Esophagus squamous epithelium (tissue), 5 donors: ENCODE measurements at places on chromosomes 12 and 14.

DNA sequence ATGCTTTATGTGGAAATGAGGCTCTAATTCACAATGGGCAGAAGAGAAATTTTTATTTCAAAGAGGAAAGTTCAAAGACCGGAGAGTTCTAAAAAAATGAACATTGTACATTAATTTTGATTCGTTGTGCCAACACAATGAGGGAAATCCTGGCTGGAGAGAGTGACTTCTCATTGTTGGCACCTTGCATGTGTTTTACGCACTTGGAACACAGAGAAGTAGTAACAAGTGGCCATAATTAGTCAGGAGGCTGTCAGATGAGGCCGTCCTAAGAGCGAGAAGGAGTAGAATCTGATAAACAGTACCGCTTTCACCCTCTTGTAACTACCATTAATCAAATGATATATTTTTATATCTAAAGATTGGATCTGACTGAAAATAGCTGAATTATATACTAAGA, 6.9 kb downstream of the LMO3 start:
- DNase-seq, result no peak

DNA sequence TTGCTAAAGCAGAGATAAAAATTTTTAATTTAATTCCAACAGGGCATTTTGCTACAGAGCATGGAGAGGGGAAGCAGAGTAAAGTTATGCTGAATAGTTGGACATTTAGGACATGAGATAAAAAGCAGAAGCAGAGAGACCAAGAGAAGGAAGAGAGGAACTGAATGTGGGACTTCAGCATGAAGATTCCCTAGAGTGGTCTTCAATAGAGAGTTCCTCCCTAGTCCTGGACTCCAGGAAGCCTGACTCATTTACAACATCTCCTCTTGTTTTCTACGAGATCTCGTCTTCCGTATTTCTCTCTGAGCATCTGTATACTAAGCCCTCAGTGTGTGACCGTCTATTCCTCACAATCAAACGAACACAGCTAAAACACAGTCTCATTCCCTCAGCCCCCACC, 35.2 kb upstream of the IFT81 start:
- DNase-seq, result no peak

DNA sequence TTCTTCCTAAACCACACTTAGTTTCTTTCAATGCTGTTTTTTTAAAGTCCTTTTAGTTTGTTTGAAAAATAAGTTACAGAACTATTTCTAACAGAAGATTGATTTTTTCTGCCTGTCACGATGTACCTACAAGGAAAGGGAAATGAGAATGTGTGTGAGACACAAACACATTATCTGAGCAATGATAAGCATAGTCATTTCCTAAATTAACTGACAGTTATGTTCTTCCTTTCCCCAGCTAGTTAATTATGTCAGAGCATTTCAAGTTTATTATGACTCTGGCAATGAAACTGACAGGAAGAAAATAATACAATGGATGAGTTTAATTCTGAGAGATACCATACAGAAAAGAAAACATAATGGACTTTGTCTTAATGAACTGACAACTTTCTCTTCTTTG, 21.3 kb upstream of the LDHB start:
- DNase-seq, result no peak

DNA sequence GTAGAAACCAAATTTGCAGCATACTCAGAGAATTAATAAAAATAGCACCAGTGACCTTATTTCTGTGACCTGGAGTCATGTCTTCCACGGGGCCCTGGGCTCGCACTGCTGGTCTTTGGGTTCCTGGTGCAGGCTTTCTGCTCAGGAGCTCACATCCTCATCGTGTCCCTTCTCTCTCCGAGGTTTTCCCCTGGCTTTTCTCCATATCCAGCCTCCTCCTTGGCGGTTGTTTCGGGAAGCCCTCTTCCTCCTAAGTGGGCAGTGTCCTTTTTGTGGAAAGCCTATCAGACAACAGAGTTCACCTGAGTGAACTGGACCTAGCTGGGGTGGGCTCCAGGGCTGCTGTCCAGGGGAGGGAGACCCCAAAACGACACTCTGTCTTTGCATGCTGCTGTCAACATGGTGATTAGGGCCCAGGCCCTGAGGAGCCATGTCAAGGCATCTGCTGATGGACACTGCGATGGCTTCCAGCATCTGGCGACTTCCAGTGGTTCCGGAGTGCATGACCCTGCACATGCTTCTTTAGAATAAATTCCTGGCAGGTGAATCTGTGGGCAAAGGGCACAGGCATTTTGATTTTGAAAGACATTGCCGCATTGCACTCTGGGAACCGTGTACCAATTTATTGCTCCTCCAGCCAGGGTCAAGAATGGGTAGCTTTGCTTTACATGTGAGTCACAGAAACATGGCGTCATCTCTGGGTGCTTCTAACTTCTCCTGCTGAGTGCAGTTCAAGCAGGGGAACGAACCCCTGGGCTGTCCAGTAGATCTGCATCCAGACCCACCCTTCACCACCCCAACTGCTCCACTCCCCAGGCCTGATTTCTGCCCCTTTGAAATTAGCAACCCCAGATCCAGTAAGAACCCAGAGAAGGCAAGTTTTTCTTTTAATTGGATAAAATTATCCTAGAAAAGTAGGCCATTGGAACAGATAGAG, 136.8 kb downstream of the ADGRD1 start:
- DNase-seq, result no peak

DNA sequence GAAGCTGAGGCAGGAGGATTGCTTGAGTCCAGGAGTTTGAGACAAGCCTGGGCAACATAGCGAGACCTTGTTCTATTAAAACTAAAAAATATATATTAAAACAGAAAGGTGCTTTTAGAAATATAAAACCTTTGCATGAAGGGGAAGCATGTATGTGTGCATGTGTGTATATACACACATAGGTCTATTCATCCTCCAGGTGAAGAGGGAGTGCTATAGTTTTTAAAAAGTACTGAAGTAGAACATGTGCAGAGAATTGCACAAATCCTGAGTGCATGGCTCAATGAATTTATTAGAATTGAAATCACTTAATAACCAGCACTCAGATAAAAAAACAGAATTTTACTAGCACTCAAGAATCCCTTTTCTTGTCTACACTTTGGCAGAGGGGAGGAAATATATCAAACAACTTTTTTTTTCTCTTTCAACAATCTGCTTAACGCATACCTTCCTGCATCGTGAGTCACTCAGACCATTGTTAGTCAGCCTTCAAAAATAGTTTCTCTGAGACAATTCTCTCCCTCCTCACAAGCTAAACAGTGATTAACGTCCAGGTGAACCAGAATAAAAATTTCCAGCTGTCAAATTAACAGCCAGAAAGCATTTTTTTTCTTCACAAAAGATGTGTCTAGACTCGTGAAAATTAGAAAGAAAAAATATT, 17.7 kb upstream of the NEDD1 start:
- no peak for DNase-seq

DNA sequence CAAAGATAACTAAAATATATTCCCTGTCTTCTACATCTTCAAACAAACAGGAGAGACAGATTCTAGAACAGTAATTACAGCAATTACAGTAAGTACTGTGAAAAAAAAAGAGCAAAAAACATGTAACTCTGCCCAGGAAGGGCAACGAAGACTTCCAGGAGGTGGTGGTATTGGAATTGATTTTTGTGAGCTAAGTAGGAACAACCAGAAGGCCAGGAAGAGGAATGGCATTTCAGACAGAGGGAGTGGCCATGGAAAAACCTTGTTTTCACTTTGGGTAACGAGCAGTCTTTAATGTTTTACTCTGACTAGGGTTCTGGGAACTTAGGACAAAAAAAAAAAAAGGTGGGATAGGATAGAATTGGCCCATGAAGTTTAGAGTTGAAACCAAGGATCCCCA, 196.3 kb upstream of the PLEKHG7 start:
- DNase-seq, result no peak

GRCh38 chr12:131413471-131413870, 297.4 kb upstream of the SFSWAP start:
- DNase-seq, result no peak

GRCh38 chr12:20523658-20524057, 155.3 kb downstream of the PDE3A start:
- DNase-seq, result no peak

GRCh38 chr14:96861568-96862310, 64.6 kb downstream of the VRK1 start:
- DNase-seq, result no peak

DNA sequence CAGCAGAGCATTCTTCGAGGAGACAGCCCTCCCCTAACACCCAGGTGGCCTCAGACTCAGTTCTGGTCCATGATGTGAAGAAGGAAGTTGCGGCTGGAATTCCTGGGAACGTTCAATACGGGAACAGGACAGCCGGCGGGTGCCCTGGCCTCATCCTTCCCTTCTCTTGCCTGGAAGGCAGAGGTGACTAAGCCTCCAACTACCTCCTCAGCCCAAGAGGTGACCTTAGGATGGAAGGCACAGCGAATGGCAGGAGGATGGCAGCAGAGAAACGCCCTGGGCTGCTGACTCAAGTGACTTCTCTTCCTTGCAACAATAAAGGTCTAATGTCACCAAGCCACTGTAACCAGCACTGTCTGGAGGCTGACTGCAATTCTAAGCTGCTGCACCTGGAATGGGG, 36.1 kb downstream of the DHX37 start:
- DNase-seq, result no peak

DNA sequence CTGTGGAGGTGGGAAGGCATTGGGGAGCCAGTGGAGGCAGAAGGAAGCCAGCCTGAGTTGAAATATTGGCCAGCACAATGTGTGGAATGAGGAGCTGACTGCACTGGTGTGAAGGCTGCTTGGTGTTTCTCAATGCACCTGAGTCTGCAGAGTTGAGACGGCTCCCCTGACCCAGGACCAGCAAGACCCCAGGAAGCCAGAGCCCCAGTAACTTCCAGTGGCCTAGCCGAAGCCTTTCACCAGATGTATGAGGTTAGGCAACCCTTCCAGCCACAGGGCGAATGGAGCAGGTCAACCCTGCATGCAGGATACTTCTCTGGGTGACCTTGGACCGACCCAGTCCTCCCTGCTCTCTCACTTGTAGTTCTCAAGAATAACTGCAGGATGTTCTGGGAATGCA, 12.9 kb upstream of the KRT73 start:
- DNase-seq, result no peak

DNA sequence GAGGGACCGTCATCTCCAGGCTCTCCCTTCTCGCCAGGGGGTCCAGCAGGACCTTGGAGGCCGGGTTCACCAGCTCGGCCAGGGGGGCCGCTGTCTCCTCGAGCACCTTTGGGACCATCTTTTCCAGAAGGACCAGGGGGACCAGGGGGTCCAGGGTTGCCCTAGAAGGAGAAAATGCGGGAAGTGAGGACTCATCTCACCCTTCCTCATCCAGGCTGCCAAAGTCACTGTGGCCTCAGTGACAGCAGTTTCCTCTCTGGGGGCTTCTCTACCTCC, 15.1 kb downstream of the TMEM106C start:
- no peak for DNase-seq

GRCh38 chr12:52344111-52344510, 22.9 kb upstream of the KRT83 start:
- no peak for DNase-seq

DNA sequence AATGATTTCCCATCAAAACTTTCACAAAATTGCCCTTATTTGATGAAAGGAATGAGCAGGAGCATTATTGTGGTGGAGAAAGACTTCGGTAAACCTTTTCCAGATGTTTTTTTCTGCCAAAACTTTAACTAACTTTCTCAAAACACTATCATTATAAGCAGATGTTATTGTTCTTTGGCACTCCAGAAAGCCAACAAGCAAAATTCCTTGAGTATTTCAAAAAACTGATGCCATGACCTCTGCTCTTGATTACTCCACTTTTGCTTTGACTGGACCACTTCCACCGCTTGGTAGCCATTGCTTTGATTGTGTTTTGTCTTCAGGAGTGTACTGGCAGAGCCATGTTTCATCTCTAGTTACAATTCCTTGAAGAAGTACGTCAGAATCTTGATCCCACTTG, 29.7 kb upstream of the RAB21 start:
- DNase-seq, result no peak

DNA sequence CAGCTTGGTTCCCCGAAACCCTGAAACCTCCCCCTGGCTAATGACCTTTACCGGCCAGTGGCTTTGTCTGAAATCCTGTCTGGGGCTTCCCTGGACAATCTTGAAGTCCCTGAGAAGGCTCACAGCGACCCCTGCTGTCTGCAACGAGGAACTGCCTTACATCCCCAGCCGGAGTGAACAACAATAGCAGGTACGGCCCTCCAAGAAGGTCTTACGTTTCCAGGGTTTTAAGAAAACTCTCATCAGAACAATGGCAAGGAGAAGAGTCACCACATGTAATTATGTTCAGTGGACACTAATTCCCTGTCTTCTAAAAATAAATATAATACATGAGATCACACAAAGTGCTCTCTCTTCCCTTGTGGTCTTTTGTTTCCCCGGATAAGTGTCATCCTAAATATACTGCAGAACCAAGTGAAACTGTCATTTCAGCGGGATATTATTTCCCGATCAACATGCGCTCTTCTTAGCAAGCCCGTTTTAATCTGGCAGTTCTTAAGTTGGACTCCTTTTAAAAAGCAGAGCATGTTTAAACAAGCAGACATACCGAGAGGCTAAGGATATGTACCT, 53.3 kb downstream of the RBM19 start:
- DNase-seq, result no peak

DNA sequence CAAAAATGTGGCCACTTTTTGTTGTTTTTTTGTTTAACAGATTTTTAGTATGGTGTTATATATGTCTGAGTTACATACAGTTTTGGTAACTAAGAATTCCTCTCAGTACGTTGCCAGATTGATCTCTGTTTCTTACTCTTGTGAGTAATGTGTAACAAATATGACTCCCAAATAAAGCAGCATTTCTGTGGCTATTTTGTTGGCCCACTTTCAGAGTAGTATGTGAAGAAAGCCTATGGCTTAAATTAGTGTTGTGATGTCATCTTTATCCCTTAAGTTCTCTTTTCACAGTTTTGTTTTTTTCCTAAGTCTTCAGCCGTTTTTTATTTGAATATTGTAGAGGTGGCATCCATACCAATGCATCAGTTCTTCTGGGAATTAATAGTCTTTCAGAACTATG, 10.7 kb downstream of the PCNX4 start:
- no peak for DNase-seq
